ENCODE measurements at places on chromosomes 7 and 10.

- DNase-seq: no peak
These were observed 107.5 kb upstream of the ARID5B start for GRCh38 chr10:61793760-61794703.

GRCh38 chr7:142319970-142320369 lies 62.1 kb upstream of the PRSS58 start:
- peak; percentile 21 for DNase-seq

GRCh38 chr10:79192677-79193003 lies 123.9 kb downstream of the ZMIZ1 start:
- DNase-seq: no peak

- no peak for DNase-seq
These were observed 6.3 kb upstream of the WNT16 start for GRCh38 chr7:121322460-121322859.

DNA sequence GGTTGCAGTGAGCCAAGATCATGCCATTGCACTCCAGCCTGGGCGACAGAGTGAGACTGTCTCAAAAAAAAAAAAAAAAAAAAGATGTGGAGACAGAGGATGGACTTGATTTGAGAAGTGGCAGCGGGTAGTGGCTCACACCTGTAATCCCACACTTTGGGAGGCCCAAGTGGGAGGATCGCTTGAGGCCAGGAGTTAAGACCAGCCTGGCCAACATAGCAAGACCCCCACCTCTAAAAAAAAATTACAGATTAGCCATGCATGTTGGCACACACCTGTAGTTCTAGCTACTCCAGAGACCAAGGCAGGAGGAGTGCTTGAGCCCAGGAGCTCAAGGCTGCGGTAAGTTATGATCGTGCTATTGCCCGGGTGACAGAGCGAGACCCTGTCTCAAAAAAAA lies 24.3 kb upstream of the ASCC1 start:
- no peak for DNase-seq

- DNase-seq: no peak
These were observed 2.5 kb downstream of the SLC25A13 start for GRCh38 chr7:96319439-96319838.

GRCh38 chr7:33982425-33982786 lies 77.1 kb downstream of the BMPER start:
- no peak for DNase-seq

- DNase-seq: no peak
These were observed 415.4 kb upstream of the AUTS2 start for GRCh38 chr7:69182596-69183467.

DNA sequence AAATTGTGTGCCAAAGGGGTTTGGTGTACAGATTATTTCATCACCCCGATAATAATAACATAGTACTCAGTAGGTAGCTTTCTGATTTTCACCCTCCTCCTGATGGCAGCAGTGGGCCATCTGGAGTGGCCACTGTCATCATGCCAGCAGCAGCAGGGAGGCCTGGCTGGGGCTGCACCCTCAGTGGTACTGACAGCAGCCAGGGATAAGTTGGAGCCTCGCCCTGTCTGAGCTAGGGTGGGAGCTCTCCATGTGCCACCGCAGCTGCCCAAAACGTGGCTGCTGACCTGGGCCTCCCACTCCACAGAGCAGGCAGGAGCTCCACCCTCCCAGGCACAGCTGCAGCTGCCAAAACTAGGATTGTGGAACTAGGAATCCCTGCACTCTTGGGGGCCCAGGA lies 700.8 kb upstream of the KCND2 start:
- DNase-seq: no peak

GRCh38 chr10:20494474-20494873 lies 402.6 kb downstream of the NEBL start:
- DNase-seq: no peak
